CD4-positive, alpha-beta T cell (primary cell): ENCODE measurements at places on chromosomes 4 and X. TPM values are rescaled to one million over a fixed set of nuclear protein-coding genes. Genes with fewer than 3 reads are reported as not detected.

The SMIM10L2A gene
- 1.3 TPM for total RNA-seq

DNA sequence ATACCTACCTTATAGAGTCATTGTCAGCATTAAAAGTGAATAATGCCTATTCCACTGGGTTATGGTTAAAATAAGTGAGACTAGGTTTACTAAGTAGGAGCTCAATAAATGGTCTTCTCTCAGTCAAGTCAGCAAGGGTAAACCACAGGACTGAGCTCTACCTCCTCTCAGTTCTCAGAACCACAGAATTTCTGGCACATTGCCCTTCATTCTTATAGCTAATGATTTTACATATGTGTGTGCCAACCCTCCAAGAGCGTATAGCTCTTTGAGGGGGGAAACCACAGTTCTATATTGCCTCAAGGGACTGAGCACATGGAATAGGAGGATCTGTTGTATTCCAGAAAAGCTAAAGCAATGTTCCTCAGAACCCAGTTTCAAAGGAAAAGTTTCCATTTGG, 124.8 kb downstream of the ATG4A start:
- no peak for DNase-seq

The BTC gene
- total RNA-seq: not detected

The MAD2L1 gene
- total RNA-seq: 5.6 TPM

DNA sequence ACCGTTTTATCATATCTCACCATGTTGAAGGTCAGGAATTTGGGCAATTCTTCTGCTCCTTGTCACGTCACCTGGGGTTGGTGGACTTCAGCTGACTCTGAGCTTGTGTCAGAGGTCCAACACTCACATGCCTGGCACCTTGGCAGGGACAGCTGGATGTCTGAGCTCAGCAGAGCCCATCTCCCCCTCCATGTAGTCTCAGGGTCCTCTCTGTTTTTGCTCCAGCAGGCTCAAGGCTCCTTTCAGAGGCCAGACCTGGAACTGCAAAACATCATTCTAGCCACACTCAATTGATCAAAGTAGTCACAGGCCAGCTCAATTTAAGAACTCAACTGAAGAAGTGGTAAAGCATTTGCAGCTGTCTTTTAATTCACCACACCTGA, 45.4 kb downstream of the EDNRA start:
- no peak for DNase-seq

GRCh38 chrX:132461886-132462285, 27.0 kb downstream of the MBNL3 start:
- DNase-seq: no peak

GRCh38 chrX:136643243-136643642, 4.7 kb upstream of the CD40LG start:
- DNase-seq: no peak

- no peak for DNase-seq
Measured at GRCh38 chrX:72312311-72312940, 6.7 kb upstream of the CITED1 start.

The INPP4B gene
- total RNA-seq: 50.7 TPM

GRCh38 chrX:10079231-10079630, 77.5 kb upstream of the CLCN4 start:
- DNase-seq: no peak

DNA sequence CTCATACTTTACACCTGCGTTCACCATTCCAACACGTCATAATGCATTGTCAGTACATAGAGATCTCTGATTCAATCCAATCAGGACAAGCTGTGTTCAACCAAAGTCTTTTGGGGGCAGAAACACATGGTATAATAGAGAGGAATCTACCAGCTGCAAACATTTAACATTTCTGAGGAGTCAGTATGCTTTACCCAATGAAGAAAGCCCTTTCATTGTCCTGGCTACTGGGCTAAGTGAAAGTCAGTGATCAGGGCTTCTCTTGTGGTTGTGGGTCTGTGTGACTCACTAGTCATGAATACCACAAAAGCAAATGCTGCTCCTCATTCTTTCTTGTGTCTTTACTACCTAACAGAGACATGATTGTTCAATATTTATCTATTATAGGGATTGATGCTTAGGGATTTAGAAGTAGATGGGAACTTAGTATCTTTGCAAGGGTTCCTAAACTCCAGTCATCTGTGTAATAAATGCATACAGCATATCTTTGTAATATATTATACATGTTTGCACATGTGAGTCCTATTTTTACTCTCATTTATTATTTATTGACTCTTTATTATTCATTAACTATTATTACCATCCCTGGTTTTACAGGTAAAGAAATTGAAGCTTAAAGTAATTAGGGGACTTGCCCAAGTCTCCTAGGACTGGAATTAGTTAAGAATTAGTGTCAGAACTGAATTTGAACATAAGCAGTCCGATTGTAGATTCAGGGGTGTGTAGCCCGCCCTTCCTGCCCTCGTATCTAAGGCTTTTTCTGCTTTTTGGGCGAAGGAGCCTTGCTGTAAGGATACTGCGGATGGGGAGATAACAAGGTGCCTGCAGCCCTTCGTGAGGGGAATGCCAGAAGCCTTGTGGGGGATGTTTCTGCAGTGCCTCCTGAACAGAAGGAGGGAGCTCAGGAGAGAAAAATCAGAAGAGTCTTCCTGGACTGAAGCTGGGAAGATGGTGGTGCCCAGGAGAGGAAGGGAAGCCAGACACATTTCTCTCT, 353.1 kb upstream of the BOD1L1 start:
- no peak for DNase-seq

The BANK1 gene
- total RNA-seq: 0.20 TPM

DNA sequence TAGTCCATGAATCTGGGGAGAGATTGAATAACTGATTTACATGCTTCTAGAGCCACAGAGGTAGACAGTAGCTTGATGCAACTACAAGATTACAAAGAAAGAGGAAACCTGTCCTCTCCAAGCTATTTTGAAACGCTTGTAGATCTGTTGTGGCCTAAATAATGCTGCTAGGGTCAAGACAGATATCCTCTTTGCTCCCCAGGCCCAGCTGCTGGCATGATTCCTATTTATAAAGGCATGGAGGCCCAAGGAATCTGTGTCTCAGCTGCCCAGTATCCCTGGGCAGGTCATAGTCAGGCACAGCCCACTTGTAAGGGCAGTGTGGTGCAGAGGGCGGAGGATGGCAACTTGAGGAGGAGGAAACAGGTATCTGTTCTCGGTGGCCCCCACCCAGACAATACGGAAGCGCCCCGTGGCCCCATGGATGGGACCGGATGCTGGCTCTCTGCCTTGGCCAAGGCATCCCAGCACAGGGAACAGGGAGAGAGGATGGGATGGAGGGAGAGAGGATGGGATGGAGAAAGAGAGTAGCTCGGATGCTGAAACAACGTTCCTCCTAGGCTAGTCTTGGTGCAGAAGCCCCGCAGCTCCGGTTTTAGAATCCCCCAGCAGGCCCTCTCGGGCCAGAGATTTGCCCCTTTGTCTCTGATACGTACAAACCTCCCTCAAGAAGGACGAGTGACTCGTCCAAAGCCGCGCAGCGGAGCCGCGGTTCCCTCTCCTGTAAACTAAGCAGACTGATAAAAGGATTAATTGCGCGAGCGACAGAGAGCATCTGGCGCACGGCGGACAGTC, 767 bp upstream of the SMIM20 start:
- peak; percentile 55 for DNase-seq

The SYTL5 gene
- total RNA-seq: not detected

The TMEM255A gene
- not detected for total RNA-seq

DNA sequence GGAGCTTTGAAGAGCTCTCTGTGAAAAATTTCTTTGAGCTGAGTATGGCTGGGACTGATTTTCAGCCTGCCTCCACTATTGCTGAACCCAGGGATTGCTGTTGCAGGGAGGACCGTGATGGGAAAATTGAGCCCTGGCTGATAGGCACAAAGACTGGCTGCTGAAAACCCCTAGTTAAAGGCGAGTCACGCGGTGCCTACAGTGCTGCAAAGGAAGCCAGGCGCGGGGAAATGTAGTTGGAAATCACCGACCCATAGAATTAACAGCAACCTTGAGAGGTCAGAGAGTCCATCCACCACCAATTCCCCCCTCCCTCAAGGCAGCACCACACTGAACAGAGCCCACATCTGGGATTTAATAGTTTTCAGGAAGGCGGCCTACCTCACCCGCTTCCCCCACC, 26.0 kb downstream of the FRMD7 start:
- no peak for DNase-seq

- DNase-seq: no peak
Measured at GRCh38 chrX:54934058-54934457, 13.4 kb downstream of the TRO start.

- DNase-seq: no peak
Measured at GRCh38 chr4:73446336-73446938, 10.4 kb downstream of the AFP start.

The STK32B gene
- not detected for total RNA-seq

DNA sequence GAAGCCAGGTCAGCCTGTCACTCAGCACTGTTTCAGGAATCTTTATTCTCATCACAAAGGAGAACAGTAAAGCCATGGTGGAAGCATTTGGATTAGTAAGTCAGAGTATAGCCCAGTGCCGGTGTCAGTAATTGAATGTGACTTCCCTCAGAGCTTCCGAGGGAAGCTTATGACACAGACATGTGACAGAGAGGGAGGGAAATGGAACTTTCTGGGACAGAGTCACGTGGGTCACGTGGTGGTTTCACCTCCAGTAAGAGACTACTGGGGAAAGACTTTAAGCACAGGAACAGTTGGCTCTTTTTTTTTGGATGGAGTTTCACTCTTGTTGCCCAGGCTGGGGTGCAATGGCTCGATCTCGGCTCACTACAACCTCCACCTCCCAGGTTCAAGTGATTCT, 53.3 kb upstream of the CCDC160 start:
- no peak for DNase-seq

DNA sequence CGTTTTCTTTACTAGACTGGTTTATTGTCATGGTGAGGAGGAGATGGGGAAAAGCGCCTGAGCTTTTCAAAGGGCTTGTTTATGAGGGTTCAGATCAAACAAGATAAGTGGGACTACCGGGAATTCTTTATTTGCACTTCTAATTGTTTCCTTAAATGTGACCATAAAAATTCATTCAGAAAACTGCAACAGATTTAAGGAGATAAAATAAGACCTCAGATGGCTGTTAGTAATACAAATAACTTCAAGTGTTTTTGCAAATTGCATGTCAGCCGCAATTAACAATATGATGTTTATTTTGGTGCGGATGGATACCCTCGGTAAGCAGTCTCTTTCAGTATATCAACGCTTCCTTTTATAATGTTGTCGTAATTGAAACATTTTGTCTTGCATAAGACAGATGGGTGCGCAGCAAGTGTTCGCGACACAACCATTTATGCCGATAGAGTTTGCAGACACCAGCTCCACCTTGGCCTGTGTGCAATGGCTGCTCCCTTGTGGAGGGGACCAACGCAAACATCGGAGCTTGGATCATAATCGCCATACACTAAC, 151.0 kb downstream of the C4orf33 start:
- DNase-seq: no peak

GRCh38 chrX:13695601-13696115, 6.7 kb downstream of the RAB9A start:
- no peak for DNase-seq

DNA sequence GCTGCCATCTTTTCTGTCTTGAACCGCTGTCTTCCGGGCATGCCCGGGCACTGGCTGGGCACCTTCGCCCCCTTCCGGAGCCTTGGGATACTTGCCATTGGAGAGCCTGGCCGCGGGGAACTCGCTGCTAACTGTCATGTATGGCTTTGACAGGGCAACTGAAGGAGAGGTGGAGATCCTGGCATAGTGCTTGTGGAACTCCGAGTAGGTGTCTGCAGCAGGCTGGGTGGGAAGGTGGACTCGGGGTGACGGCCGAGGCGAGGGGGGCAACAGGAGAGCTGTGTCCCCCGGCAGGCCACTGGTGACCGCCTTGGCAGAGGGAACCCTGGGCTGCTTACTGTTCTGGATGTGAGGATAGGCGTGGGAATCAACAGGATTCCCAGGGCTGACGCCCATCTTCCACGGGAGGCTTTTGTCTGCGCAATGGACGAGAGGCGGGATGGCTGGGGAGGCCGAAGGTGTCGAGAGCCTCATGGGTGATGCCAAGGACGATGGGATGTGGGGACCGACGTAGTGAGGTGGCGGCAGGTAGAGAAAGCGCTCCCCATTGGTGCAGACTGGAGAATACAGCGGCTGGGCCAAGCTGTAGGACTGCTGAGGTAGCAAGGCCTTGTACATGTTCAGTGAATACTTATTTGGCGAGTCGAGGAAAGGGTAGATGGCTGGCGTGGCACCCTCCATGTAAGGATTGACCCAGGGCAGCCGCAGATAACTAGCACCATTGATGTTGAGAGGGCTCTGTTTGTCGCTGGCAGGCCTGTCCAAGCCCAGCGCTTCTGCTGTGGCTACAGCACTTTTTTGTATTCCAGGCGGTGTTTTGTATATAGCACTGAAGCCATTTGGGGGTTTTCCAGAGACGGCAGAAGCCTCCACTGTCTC, 23.4 kb downstream of the BCOR start:
- DNase-seq: no peak

DNA sequence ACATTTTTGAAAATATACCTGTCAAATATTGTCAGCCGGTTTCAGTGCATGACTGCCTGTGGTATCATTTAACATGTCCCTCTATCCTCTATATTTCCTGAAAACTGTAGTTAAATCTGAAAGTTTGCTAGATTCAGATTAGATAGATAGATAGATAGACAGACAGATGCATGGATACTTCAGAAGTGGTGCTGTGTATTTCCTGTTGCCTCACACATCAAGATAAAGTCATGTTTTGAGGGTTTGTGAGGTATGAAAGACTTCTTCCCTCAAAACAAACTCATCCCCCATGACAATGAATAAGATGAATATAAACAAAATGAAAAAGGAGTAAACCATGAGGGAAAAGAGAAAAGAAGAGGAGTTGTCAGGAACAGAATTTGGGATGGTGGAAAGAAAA, 6.0 kb upstream of the BST1 start:
- no peak for DNase-seq

GRCh38 chrX:68432648-68433047, 647 bp downstream of the OPHN1 start:
- DNase-seq: no peak

- no peak for DNase-seq
Measured at GRCh38 chr4:86675548-86675947, 81.4 kb downstream of the PTPN13 start.

GRCh38 chrX:137354851-137355250, 211.1 kb upstream of the ZIC3 start:
- no peak for DNase-seq

DNA sequence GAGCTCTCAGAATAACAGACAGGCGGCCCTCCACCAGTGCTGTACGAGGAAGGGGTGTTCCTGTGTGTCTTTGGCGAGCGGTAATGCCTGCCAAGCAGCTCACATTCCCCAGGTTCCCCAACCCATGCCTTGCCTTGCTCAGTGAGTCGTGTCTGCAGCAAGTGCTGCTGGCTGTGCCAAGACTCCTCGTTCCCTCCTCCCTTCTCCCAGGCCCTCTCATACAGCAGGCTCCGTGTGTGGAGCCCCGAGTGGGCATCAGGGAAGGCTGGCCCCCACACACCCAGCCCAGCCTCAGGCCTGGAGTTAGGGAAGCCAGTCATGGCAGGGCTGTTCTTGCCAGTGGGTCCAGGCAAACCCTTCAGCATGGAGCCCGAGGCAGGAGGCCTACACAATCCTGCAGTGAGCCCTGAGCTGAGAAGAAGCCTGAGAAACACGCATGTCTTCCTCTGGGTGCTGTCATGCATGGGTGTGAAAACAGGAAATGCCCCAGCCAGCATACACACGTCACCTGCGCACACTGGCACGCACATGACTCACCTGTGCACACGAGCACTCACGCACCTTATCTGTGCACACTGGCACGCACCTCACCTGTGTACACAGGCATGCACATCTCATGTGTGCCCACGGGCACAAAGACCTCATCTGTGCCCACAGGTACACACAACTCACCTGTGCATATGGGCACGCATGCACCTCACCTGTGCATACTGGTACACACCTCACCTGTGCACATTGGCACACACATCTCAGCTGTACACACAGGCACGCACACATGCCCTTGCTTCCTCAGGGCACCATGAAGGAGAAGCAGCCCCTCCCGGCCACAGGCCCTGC, 238.7 kb downstream of the DHRSX start:
- DNase-seq: no peak

The SLC16A2 gene
- 0.22 TPM for total RNA-seq
